ENCODE measurements at places on chromosomes 13 and 19.
A peak's percentile ranks its signal among the peaks of the same experiment; 100 is the strongest.

DNA sequence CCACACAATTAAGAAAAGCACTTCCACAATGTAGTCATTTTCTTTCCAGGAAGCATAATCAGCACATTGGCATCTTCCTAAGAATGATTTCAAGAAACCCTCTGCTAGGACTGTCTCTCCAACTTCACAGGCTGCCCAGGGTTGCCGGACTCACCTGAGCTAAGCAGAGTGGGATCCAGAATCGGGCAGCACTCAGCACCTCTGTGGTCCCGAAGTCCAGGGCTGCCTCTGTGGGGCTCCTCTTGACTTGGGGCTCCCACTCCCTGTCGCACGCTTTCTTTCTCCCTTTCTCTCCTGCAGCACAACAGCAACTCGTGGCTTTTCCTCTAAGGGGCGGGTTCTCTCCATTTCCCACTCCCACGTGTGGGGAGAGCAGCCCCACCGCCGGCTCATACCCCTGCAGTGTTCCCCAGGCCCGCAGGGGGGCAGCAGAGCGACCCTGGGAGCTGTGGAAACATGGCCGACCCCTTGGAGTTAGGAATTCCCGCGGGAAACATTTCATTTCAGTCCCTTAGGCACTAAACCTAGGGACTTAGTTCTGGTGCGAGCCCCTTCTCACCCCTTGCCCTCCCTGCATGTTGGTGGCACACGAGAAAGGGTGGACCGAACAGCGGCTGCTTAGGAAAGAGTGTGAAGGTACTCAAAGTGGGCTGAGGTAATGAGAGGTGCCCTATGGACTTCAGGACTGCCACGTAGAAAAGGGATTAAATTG is at the start of gene TMEM272:
Gene TMEM272, minus strand, starts transcription at position 316 of the 712 bp plus-strand sequence. CDS start 6,647 bp downstream, outside the sequence.
- peak; percentile 74 for DNase-seq

DNA sequence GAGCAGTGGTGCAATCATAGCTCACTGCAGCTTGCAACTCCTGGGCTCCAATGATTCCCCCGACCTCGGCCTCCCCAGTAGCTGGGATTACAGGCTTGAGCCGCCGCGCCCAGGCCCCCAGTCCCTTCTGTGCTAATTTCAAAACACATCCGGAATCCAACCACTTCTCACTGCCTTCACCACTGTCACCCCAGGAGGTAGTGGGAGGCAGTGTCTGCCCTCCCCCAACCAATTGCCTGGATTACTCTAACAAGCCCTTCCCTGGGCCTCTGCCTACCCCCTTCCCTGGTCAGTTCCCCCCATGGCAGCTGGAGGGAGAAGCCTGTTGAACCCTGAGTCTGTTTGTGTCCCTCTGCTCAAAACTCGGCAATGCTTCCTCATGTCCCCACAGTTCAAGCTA is 2.3 kb downstream of the PRAM1 start:
- DNase-seq = no peak

DNA sequence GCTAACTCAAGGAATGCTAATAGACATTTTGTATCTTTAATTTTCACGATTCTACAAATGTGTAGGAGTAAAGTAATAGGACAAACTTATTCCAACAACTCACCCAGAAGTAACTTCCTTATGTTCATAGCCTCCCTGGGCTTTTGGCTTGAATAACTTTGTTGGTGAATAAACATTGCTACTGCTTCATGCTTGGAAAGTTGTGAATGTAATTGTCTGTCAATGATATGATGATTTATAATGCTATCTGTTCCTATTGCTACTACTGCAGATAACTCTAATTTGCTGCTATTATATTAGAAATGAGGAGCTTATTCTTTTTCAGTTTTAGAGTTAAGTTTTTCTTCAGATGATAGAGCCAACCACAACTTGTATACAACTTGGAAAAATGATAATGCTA is 307.7 kb downstream of the PCDH9 start:
- no peak for DNase-seq

DNA sequence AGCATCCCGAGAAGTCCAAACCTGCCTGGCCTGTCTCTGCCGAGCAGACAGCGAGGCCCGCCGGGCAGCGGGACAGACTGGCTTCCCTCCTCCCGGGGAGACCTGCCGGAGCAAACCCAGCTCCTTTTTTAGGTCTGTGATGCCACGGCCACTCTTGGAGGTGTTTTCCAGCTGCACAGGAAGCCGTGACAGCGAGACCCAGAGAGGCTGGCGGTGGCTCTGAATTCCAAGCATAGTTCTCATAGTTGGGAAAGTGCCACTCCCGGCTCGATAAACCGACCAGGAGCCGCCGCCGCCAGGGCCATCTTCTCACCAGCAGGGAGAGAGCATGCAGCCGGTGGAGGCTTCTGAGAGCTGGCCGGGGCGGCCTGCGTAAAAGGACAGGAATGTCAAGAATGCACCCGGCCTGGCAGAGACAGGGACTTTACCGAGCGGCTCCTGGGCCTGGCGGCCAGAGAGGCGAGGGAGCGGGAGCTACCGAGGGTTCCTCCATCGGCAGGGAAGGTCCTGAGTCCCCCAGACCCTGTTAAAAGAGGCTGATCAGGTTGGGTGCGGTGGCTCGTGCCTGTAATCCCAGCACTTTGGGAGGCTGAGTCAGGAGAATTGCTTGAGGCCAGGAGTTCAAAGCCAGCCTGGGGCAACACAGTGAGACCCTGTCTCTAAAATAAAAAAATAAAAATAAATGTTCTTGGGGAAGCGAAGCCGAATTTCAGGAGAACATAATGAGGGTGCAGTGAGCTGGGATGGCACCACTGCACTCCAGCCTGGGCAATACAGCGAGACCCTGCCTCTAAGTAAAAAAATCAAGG is 64.9 kb downstream of the GADD45B start:
- peak; percentile 99 for DNase-seq

DNA sequence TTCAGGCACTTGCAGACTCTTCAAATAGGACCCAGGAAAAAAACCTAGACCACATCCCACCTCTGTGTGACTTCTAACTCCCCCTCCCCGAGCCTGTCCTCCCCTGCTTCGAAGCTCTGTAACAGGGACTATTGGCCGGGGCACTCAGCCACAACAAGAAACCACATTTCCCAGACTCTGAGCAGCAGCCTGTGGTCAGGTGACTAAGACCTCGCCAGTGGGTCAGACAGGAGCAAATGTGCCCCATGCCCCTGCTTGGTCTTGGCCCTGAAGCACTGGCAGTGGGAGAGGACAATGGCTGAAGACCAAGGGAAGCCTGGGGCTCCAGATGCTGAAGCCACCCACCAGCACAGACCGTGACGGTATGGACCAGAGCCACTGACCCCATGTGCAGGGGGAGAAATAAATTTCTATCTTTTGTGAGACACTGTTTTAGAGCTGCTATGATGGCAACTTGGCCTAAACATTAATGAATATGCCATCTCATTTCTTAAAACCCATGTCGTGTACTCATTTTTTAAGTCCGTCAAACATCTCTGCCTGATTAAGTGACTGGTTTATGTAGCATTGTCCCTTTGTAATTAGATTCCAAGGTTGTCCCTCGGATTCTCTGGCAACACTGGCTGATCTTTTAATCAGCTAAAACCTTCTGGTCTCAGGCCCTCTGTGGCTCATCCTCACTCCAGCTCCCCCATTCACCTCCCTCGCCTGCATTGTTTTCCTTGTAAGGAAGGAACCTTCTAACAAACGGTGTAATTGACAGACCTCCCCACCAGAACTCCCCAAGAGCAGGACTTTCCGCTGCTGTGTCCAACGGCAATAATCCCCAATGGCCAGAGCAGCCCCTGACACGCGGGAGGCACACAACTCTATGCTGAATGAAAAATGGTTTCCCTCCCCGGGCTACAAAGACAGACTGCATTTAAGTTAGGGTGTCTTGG is 98.4 kb downstream of the STK24 start:
- DNase-seq = no peak

DNA sequence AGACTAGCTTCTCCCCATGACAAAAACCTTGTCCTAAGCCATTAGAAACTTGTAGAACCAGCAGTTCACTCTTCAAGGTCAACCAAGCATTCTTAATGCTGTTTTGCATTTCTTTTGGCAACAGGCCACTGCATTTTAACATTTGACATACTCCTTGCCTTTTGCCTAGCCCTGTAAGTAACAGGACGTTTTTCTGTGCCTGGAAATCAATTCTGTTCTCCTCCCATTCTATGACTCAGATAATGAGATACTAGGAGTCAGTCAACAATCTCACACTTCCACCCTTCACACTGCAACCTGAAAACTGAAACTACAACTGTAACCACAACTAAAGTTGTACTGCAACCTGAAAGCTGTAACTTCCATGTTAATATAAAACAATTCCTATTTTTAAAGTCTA is 268.7 kb downstream of the MZT1 start:
- no peak for DNase-seq

DNA sequence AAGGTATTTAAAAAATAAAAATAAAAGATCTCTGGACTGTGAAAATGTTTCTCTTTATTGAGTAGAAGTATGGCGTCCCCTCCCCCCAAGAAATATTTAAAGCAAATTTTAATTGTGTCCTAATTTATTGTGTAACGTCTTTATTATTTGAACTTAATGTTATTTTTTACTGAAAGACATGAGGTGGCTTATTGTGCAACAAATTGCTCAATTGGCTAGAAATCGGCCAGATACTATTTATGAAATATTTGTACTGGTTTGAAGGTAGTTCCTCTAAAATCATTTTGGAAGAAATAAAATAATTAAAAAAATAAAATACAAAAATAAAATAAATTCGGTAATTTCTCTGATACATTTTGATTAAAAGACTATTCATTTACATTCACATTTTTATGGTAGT is 162.3 kb downstream of the DACH1 start:
- no peak for DNase-seq

GRCh38 chr13:80342471-80343371 is 1.8 kb upstream of the SPRY2 start:
- peak; percentile 93 for DNase-seq

- DNase-seq = no peak
These were observed 1.5 kb downstream of the ONECUT3 start for GRCh38 chr19:1754636-1755466.

- peak; percentile 99 for DNase-seq
These were observed 378 bp upstream of the UBE2S start for GRCh38 chr19:55407800-55408532.

- DNase-seq = no peak
These were observed 1204.5 kb upstream of the SLC10A2 start for GRCh38 chr13:104270731-104271130.

DNA sequence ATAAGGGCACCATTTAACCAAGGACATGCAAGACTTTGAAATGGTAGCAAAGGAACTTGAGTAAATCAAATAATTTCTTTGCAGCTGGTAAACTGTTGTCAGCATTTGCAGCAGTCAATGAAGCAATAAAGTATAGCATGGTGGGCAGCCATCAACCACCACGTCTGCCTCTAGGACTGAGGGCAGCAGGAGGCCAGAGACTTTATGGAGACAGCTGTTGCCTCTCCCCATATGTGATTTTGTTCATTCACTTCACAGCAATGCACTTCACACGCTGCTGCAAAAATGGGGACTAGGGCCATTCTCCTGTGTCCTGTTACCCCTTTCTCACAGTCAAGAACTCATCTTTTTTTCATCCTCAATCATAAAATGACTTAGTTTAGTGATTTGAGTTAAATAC is 51.3 kb upstream of the PCDH9 start:
- DNase-seq = no peak

- no peak for DNase-seq
These were observed 292.9 kb downstream of the KLF5 start for GRCh38 chr13:73351730-73352129.
